ENCODE measurements at places on chromosomes 12 and 14.

- no peak for DNase-seq
Measured at GRCh38 chr12:43306066-43306465, 245.9 kb downstream of the ADAMTS20 start.

- no peak for DNase-seq
Measured at GRCh38 chr14:104192883-104193245, 54.5 kb downstream of the KIF26A start.

DNA sequence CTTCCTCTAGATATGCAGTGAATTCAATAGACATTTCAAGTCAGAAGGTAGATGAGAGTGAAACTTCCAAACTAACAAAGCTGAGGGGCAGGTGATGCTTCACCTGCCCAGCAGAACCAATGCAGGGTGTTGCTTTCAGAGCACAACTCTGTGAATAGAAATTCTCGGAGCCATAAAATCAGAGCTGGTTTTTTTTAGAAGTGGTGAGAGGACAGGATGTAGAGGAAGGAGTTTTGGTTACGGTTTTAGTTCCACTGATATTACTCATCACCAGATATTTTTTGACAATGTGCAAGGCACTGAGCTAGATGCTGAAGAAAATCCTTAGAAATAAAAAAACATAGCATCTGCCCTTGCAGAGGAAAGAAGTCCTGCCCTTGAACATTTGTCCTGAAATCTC, 62.2 kb downstream of the BMP4 start:
- no peak for DNase-seq

DNA sequence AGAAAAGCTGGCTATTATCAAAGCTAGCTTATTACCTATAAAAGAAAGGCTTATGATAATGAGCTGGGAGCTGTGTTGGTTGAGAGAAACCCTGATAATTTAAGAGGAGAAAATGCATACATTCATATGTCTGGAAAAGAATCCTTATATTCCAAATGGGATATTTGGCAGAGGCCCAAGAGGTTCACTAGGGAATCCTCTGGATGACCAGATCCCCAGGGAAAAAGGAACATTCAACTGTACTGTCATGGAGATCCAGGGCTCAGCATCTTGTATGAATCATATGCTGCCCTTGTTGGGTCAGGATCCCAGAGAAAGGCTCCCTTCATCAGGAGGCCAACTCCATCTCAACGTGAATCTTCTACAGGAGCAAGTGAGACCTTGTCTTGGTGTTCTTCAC, 16.6 kb upstream of the FBXO34 start:
- no peak for DNase-seq

DNA sequence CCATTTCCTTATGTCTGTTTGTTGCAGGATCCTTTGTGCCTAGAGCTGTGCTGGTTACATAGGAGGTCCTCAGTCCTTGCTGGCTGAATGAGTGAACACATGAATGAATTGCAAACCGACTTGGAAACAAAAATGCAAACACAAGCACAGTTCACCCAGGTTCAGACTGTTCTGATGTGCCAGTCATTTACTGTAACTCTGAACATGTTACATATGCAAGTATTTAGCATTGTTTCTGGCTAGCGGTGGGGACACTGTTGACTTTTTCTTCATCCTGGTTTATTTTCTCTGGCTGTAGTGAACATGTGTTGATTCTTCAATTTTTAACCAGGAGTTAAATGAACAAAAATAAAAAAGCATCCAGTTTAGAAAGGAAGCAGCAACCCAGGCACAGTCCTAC, 33.4 kb downstream of the TSPAN9 start:
- DNase-seq, result no peak

DNA sequence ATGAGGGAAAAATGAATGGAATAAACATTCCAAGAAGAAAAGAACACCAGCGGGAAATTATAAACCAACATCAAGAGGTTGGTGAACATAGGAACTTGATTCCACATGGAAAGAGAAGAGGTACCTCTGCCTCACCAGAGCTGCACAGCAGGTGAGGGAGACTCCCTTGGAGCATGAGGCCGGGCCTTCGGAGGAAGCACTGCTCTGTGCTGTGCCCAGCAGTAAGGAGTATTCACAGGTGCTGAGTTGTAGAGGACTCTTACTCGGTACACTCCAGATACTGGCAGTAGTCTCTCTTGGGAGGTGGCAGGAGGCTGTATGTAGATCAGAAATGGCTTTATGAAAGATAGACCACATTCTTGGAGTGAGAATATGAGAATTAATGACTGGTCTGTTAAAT, 76.0 kb downstream of the NPAS3 start:
- no peak for DNase-seq

DNA sequence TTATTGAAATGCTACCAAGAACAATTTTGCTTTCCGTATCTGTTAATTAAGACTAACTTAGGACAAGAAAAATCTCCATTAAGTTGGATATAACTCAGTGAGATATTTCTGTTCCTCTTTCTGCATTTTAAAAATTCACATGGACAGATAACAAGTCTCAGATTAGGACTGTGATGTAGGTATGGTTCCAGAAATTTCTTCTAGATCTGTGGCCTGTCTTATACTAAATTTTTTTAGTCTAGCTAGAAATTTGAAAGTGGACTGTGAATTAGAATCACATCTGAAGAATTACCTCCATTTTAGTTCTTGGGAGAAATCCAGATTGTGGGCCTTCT, 41.6 kb downstream of the USP15 start:
- DNase-seq, result no peak

DNA sequence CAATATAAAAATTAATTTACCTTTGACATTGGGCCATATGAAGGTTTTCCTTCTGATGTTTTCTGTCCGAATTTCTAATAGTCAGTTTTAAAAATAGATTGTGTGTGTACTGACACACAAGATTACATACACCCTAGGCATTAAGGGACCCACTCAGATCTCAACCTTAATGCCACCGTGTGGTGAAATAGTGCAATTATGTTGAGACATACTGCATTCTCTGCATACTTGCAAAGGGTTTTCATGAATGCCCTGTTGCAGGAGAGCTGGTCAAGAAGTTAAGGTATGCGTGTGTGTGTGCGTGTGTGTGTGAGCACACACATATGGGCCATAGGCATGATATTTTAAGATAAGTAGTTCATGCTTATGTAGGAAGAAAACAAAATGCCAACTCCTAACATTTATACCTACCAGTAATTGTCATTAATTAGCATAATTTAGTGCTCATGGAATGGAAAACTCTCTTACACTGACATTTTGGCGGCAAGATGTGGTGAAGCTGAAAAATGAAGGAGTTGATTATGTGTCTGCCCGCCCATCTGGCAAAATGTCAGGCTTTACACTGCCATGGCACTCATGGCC, 58.8 kb downstream of the PIK3C2G start:
- DNase-seq, result no peak

DNA sequence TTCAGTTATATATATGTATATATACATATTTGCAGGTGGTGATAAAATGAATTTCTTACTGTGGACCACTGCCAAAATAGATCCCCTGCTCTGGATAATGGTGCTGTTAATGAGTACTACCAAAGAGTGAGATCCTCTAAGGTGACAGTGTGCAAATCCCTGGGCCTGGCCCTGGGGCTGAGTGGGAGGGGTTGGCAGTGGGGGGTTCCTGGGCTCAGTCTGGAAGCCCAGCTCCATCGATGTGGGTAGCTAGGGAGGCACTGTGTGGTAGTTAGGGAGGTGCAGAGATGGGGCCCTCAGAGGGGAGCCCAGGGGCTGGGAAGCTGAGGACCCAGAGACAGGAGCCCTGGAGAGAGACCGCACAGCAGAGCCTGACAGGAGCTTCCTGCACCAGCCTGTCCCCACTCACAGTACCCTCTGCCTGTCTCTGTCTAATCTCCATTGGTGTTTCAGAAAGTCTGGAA, 9.1 kb downstream of the KRT8 start:
- DNase-seq, result no peak

DNA sequence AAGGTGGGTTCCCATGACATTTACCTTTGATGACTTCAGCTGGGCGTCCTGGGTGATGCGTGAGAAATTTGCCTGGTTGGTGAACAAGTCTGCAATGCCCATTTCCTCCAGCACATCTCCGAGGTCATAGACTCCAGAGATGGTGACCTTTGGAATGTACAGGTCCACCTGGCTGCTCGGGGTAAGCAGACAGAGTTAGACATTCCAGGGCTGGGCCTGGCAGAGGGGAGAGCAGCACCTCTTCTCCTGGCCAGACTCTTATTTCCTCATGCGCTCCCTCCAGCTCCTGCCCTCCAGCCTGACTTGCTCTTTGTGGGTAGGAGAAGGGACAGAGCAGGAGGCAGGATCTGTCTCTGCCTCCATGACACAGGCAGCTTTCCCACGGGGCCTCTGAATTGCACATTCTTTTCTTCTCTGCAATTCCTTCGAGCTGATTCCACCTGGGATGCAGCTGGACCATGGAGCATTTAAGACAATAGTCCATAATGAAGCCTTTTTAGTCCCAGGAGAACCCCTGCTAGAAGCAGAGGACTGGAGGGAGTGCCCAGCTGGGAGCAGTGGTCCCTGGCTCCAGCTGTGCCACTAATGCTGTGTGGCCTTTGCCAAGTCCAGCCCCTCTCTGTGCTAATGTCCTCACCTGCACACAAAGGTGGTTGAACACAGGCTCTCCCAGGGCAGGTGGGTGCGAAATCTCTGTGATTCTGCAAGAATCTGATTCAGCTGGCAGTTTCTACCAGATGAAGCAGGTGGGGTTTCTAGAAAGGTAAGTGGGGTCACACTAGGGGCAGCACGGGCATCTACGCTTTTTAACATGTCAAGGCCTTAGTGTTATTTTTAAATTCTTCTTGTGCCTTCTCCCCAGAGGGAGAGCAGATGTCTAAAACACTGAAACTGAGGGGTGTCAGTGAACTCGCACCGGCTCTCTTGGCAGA, 13.2 kb upstream of the SERPINA10 start:
- no peak for DNase-seq

DNA sequence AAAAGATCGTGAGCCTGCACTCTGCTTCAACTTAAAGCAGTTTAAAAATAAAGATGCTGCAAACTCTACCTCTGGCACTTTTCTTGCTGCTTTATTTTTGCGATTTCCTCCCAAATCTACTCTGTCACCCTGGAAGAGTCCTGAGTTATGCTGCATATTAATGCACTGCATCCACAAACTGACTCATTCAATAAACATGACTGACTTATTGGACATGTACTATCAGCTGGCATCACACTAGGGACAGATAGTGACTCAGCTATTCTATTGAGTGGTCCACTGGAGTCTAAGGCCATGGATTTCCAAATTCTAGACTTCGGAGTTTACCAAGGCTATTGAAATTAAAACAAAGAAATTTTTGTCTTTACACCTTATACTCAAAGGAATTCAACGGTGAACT, 90.7 kb upstream of the PTPRR start:
- DNase-seq, result no peak

- DNase-seq, result no peak
Measured at GRCh38 chr14:83607682-83608081, 1922.3 kb upstream of the FLRT2 start.

DNA sequence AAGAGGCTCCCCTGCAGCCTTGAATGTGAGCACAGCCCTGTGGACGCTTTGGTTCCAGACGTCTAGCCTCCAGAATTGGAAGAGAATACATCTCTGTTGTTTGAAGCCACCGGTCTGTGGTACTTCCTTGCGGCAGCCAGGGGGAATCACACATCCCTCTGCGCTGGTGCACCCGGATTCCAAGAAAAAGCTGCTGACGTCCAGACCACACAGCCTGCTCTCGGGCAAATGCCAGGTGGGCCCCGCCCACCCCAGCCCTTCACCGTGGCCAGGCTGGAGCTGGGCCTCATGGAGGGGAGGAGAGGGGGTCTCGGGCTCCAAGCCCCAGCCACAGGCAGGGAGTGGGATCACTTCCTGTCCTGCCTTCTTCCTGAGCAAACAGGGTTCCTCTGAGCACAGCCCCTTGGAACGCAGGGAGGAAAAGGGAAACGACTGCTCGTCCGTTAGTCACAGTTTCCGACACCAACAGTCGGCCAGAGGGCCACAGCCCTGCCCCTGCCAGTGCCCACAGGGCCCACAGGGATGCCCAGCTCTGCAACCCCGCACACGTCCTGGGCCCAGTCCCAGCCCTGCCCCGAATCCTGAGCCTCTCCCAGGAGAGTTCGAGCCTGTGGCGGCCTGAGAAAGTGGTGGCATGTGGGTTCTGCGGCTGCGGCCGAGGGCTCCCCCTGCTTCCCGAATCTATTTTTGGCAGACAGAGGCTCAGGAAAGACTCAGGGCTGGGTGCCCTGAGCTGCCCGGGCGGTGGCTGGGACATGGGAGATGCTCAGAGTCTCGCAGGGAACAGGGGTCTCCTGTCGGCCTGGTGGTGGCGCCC, 85.3 kb downstream of the RFLNA start:
- no peak for DNase-seq

- DNase-seq, result no peak
Measured at GRCh38 chr14:22266142-22266442, 322.9 kb downstream of the DAD1 start.

GRCh38 chr12:15688838-15689625, 100.2 kb downstream of the EPS8 start:
- DNase-seq, result no peak

DNA sequence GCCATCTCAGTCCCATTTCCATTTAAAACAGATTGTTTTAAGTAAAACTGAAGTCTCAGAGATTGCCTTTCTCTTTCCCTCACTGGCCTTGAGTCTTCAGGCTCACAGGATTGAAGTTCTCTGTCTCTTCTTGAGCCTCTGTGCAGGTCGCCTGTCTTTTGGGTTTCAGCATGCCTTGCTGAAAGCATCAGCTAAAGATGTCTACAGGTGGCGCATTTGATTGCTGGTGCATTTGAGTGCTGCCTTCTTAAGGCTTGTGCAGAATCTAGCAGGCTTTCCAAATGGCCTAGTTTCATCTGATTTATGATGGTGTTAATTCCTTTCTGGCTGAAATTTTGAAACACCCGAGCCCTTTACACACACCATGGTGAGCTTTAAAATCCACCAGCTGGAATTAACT, 1062.2 kb upstream of the FBXO33 start:
- no peak for DNase-seq

- DNase-seq, result no peak
Measured at GRCh38 chr12:47082796-47083621, 3.2 kb upstream of the AMIGO2 start.

DNA sequence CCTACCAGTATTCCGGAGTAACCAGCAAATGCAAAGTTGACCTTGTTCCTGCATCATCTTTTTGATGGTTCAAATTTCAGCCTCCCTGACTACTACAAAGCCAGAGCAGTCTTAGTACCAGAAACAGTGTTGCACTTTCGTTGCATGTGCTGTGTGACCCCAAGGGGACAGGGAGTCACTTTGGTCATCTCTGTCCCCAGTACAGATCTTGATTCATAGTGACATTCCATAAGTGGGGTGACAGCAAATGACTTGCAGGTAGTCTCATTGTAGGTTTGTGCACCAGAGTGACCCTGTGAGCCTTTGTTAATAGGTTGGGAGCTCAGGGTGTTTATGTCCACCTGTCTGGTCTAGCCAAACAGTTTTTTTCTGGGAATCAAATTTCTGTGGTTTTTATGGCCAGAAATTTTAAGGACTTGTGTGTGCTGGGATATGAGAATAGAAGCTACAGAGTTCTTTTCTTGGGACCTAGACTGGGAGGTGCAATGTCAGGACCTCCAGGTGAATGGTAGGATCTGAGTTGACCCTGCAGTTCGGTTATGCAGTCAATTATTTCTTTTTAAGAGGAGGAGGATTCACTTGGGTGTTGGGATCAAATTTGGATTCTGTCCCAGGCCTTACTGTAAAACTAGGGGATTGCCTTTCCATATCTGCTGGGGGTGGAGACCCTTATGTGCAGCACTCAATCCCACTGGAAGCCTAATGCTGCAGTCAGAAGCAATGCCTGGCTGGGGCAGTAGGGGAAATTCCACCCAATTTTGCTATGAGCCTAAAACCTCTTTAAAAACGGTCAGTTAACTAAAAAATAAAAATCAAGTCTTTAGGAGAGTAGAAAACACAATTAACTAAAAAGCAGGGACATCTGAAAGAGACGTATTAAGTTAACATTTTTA, 10.1 kb downstream of the EIF5 start:
- no peak for DNase-seq
